ENCODE measurements at places on chromosomes 7 and 10.

GRCh38 chr10:22644222-22644621 lies 70.2 kb downstream of the PIP4K2A start:
- no peak for DNase-seq

GRCh38 chr7:47332681-47333553 lies 249.0 kb downstream of the TNS3 start:
- no peak for DNase-seq

DNA sequence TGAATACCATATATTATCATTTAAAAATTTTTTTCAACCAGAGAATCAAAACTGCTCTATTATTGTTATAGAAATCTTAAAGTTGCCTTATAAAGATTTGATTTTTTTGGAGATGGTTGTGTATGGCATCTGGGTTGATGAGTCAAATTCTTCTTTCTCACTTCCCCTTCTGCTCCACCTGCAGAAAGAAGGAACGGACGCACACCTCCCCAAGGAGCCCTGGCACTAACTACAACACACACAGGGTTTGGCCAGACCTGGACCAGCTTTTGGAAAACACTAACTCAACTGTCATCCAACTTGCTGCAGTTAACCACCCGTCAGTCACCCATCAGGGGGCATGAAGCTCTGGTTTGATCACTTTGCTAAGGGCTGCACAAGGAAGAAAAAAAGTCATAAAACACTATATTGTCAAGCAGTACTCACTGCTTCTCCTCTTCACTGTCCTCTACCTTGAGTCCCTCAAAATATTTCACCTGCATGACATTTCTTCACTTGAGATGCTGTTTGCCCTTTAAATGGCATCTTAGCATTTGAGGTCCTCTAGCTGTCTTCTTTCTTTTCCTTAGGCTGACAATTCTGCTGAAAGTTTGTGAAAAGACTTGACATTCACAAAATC lies 266.7 kb upstream of the PHF14 start:
- no peak for DNase-seq

GRCh38 chr7:158863611-158864506 lies 7.5 kb downstream of the DYNC2I1 start:
- no peak for DNase-seq

- DNase-seq, result no peak
Measured at GRCh38 chr10:86400705-86401587, 34.4 kb upstream of the GRID1 start.

- DNase-seq, result no peak
Measured at GRCh38 chr10:52668024-52668423, 104.6 kb downstream of the MBL2 start.

DNA sequence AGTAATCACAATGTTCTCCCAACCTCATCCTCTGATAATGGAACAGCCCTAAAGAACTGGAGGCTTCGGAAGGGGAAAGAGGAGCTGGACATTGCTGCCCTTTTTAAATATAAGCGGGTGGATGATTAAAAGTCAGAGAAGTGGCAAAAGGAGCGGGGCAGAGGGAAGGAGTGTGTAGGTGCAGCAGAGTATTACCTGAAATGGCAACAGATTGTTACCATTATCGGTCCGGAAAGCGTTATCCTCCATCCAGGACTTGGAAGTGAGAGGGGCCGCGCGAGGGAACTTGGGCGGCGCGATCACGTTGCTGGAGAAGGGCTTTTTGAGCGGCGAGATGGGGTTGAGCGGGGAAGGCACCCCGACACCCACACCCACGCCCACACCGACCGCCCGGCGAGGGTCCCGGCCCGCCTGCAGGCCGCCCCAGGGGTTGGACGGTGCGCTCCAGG lies 51.7 kb downstream of the CPEB3 start:
- no peak for DNase-seq

DNA sequence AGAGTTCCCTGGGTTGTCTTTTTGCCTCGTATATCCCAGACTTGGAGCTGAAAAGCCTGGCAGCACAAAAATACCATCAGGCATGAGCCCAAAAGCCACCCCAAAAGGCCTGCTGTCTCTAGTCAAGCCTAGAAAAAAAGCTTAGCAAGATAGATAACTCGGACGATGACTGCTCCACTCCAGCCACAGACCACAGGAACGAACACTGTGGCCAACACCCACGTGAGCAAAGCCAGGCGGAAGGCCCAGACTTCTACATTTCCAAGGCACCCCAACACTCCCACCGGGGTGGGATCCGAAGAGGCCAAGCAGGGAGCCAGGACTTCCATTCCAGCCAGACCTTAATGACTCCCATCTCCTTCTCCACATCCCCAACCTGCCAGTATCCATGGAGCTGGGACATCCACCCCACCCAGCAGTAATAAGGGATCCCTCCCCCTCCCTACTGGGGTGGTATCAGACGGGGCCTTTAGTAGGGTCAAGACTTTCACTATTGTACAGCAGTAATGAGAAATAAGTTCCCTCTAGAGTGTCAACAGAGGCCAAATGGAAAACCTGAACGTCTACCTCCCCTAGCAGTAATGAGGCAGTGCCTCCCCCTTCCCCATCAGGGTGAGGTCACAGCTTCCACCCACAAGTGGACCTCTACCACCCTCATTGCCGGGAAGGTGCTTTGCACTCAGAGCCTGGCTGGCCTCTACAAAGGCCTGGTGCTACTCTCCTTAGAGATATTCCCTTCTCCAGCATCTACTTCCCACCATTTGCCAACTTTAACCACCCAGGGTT lies 23.0 kb downstream of the PRLHR start:
- DNase-seq, result no peak

DNA sequence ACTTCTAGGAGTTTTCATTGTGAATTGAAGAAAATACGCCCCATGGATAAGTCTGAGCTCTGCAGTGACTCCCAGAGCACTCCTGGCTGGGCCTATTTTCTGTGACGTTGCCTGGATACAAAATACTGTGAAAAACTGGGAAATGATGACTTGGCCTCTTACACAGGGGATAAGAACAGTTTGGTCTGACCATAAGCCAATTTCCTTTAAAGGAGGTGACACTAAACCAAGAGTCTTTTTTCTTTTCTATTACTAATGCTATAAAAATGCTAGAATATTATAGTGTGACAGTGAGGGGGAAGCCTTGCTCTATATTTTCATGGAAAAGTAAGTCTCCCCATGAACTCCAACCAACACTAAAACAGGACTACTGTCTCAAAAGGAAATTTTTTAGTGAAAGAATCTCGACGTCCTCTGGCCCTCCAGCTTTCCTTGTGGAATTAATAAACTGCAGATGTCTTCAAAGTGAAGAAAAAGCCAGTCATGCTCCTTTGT lies 45.5 kb downstream of the MYOF start:
- peak; percentile 84 for DNase-seq

- no peak for DNase-seq
Measured at GRCh38 chr7:151722533-151722932, 154.4 kb downstream of the PRKAG2 start.

DNA sequence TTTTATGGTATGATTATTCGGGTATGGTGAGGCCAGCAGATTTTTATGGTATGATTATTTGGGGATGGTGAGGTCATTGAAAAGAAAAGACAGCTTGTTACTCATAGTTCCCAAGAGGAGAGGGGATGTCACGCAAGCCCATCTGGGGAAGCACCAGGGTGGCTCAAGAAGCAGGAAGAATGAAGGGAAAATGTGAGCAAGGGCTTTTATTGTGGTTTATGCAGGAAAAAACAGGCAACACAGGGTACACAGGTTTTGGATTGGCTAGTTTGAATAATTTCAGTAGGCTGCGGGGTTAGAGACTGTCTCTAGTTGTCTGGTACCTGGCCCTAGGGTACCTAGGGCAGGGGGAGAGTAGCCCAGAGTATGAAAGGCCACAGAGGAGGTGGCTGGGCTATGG lies 26.8 kb upstream of the DGKI start:
- no peak for DNase-seq

- no peak for DNase-seq
Measured at GRCh38 chr10:83983578-83984255, 155.6 kb upstream of the GHITM start.

- no peak for DNase-seq
Measured at GRCh38 chr7:1669954-1670893, at the start of gene ELFN1. Gene ELFN1 (plus strand): TSS chr7:1670277. CDS start chr7:1744597, 74,320 bp downstream.

- no peak for DNase-seq
Measured at GRCh38 chr7:106795084-106795876, 69.8 kb upstream of the PIK3CG start.

GRCh38 chr10:48450233-48450740 lies 143.8 kb downstream of the MAPK8 start:
- DNase-seq, result no peak

- DNase-seq, result no peak
Measured at GRCh38 chr7:155955367-155955635, 143.0 kb upstream of the SHH start.

GRCh38 chr7:100017300-100017699 lies 1.9 kb downstream of the ZKSCAN1 start:
- DNase-seq, result no peak

DNA sequence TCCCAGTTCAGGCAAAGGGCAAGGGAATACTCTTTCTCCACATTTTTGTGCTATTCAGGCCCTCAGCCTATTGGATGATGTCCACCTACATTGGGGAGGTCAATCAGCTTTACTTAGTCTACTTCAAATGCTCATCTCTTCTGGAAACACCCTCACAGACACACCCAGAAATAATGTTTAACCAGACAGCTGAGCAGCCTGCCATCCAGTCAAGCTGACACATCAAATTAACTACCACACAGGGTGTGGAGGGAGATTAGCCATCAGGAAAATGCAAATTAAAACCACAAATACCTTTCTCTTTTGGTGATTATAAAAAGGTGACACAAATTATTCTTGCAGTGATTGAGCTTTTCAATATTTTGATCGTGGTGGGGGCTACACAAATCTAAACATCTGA lies 74.7 kb upstream of the FZD8 start:
- DNase-seq, result no peak

DNA sequence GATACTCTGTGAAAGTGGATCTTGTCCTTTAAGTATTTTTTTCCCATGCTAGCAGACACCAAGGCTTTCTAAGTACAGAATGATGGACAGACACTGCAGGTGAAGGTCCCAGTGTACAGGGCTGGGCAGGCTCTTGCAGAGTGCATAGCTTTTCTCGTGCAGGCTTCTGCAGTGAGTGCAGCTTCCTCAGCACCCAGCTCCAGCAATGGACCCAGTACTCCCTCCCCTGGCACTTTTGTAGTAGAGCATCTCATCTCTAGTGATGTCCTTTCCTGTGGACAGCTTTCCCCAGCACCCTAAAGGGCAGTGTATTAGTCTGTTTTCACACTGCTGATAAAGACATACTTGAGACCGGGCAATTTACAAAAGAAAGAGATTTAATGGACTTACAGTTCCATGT lies 104.3 kb downstream of the CUL2 start:
- no peak for DNase-seq

GRCh38 chr10:6669269-6669859 lies 89.3 kb upstream of the PRKCQ start:
- peak; percentile 43 for DNase-seq

DNA sequence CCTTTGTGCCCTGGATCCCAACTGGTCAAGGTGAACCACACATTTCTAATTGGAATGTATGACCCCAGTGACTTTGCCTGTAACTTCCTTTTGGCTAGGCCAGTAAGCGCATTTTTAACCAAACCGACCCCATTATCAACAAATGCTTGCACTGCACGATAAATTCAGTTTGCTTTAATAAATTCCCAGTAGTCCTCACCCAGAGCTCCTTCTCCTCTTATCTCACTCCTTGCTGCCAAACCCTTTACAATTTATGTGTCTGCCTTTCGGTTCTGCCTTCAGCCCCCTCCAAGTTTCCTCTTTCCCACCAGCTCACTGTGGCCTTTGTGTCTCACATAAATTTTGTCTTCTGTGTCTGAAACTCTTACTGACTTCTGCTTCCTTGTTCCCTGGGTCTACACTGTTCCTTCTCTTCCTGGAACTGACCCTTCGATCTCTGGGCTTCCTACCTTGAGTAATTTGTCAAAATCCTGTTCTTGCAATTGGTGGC lies 59.0 kb downstream of the TBXAS1 start:
- DNase-seq, result no peak

DNA sequence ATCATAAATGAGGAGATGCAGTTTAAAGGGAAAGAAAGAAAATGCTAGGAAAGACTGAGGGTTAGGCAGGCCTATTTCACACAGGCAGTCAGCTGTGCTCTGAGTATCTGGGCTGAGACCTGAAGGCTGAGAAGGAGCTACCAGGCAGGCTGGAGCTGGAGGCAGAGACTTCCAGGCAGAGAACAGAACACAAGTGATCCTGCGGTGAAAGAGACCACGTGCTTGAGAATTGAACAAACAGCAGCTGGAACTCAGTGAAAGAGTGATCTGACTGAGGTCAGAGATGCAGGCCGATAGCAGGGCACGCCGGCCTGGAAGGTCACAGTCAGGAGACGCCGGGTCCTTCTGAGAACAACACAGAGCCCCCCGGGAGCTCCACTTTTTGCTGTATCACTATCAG lies 147.8 kb downstream of the ADAM12 start:
- DNase-seq, result no peak

- DNase-seq, result no peak
Measured at GRCh38 chr10:99119258-99119748, 116.3 kb downstream of the HPSE2 start.

DNA sequence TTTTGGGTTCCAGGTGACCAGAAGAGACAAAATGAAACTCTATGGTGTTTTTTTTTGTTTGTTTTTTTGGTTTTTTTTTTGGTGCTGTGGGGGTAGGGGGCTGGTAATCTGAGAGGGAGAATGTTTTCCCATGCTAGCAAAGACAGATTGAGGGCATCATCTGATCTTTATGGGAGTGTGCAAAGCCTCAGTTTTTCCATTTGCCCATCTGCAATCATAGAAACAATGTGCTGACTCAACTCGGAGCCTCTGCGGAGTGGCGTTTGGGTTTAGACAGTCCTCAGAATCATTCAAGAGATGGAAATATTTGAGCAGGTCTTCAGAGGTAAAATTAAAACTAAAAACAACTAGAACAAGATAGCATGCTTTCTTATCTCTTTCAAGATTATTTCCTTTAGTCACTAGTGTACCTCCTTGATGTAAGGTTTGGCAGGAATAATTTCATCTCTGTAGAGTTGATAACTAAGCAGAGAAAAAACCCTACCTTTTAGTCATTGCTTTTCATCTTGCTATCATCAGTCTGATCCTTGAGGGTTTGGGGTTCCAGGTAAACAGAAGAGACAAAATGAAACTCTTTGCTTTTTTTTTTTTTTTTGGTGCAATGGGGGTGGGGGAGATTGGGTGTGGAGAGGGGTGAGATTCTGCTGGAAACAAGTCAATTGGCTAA lies 18.0 kb downstream of the CNNM2 start:
- DNase-seq, result no peak

GRCh38 chr7:26307226-26307625 lies 15.6 kb downstream of the SNX10 start:
- no peak for DNase-seq

- DNase-seq, result no peak
Measured at GRCh38 chr10:88028654-88029053, 165.2 kb downstream of the PTEN start.

- DNase-seq, result no peak
Measured at GRCh38 chr7:139669106-139670061, 108.4 kb downstream of the HIPK2 start.

GRCh38 chr10:79005126-79005810 lies 63.5 kb upstream of the ZMIZ1 start:
- no peak for DNase-seq

GRCh38 chr10:66625709-66626590 lies 299.9 kb upstream of the LRRTM3 start:
- DNase-seq, result no peak

- DNase-seq, result no peak
Measured at GRCh38 chr7:74481458-74482196, 27.9 kb downstream of the GTF2IRD1 start.

Measured in AG04450 (cell line).